Activated T-helper 1 cell treated with Interleukin-2 at 50 U/mL for 16 hours (primary cell): ENCODE measurements at places on chromosomes 2 and 18.

DNA sequence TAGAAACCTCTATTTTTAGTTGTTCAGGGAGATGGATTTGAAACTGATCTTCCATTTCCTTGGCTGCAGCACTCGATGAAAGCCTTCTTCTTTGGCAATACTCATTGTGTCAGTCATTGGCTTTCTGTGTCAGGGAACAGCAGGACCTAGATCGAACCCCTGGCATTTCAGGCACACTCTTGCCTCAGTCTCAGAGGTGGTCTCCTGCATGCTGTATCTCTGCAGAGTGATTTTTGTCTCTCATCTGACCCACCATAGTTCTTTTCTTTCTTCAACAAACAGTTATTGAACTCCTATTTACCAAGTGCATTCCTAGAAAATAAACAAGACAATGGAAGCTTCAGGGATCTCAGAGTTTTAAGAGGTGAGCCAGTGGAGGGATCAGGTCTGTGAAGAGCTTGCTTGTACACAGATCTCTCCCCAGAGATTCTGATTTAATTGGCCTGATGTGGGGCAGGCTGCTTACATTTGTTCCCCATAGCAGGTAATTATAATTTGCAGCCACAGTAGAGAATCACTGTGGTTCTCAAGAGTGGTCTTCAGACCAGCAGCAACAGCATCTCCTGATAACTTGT is 473.1 kb upstream of the TCF4 start:
- DNase-seq, result no peak

GRCh38 chr2:113212245-113213060 is 38.7 kb downstream of the PSD4 start:
- no peak for DNase-seq

DNA sequence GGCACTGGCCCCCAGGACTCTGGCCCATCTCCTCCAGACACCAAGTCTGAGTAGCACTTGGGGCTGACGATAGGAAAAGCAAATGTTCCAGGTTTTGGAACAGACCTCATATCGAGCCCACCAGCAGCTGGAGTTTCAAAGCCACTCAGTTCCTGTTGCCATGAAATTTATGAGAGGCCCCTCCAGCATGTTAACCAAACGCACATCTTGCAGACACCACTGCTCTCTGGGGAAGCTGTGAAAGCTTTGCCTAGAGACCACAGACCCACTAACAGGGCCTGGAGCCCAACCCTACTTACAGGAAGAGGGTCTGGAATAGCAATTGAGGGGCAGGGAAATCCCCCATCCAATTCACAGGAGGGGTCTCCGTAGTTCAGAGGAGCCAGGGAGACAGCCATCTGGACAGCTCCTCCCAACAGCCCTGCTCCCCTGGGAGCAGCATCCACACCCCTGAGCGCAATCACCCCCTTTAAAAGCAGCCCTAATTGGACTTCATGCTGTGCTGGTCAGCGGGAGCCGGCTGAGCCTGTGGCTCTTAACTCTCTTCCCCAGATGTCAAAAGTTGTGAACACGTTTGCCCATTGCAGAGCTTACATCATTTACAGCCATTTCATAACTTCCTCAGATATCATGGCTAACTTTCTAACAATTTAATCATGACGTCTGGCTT is 81.3 kb downstream of the TGFA start:
- no peak for DNase-seq

DNA sequence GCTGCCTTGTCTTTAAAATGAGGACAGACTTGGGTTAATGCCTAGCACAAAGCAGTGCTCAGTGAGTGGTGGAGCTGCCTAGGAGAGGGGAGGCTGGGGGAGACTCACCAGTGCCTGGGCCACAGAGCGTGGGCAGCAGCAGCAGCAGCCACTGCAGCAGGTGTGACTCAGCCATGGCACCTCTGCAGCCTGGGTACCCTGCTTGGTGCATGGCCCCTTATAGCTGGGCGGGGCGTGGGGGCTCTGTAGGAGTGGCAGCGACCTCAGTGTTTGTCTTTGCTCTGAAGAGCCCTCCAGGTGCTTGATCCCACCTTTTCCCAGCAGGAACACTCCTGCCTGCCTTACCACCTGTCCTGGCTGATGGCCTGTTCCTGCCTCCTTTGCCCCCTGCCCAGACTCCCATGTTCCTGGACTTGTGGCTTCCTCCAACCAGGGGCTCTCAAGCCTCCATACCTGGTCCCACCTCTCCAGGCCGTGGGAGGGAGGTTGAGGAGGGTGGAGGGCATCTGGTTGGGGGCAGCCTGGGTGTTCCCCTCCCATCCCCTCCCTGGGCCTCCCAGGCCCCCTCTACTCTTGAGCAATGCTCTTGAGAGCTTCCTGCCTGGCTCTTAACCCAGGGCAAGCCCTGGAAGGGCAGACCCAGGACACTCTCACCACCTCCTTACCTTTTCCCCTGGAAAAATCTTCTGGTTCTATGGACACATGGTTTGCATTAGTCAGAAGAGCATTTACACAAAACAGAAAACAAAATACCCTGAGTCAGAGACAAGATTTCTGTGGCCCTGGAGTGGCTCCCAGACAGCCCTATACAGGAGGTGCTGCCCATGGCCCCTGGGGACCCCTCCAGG is at the start of gene SFTPB:
SFTPB (minus strand) TSS at position 191 of the 848 bp plus-strand sequence; CDS start at position 175, 16 bp downstream.
- no peak for DNase-seq

GRCh38 chr2:205723179-205723578 is 40.9 kb downstream of the NRP2 start:
- no peak for DNase-seq

- no peak for DNase-seq
These were observed 4.8 kb upstream of the STAT4 start for GRCh38 chr2:191155608-191156071.
